Amniotic epithelial cell (primary cell): ENCODE measurements at places on chromosomes 2 and 18.

DNA sequence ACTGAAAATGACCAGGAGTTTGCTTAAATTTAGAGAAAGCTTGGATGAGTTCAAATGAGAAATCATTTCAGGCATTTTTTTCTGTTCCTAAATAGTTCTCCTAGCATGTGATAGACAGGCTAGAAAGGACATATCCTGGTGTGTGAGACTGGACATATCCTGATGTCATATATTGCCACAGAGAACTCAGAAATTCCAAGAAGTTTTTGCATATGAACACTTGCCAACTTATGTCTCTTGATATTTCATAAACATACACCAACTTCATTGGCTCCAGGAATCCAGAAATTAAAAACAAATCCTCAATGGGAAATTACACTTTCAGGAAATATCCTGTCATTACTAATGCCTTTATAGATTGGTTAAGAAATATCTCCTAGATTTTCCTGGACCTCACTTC, 2.9 kb upstream of the SERPINB4 start:
- DNase-seq = peak; percentile 27

DNA sequence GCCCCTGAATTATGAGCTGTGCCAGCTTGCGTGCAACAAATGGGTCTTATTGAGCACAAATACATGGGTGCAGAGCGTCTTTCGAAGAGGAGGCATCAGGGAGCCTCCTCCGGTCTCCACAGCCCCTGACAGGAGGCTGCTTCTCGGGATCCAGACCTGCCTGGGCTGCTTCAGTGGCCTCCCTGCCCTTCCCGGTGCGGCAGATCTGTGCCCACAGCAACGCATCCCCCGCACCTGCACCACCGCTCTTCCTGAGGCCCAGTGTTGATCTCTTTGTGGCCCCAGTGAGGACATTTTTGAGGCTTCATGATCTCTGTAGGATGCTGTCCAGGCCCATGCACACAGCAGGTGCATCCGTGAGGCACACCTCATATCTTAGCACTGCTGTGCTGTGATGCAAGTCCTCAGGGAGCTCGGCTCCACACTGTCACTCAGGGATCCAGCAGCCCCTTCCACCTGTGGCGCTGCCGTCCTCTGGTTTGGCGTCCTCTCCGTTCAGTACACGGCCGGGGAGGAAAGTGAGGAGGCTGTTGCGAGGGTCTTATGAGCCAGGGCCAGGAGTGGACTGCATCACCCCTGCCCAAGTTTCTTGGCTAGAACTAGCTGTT, 17.4 kb downstream of the RTP5 start:
- DNase-seq = no peak

DNA sequence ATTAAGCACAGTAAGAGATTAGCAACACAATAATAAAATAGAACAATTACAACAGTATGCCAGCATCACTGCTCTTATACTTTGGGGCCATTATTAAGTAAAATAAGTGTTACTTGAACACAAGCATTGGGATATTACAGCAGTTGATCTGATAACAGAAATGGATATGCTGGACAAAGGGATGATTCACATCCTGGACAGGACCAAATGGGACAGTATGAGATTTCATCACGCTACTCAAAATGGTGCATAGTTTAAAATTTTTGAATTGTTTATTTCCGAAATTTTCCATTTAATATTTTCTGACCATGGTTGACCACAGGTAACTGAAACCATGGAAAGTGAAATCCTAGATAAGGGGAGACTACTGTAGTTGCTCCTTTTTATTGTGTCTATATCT, 138.2 kb downstream of the UBR3 start:
- DNase-seq = peak; percentile 36

- DNase-seq = no peak
Measured at GRCh38 chr2:8433390-8433789, 248.5 kb upstream of the ID2 start.

DNA sequence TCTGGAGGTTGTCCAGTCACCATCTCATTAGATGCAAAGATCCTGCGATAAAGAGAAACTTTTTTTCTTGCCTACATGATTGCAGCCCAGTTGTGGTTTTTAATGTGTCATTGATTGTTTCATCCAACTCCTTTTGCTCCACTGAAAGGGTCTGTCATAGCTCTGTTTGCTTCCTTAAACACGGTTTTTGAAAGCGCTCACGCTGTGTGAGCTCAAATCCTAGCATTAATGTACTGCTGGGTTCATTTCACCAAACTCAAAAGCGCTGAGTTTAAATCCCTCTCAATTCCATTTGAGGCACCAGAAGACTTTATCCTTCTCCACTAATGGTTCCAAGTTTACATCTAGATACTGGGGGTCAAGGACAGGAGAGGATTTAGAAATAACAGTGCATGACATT, 53.6 kb downstream of the CDK15 start:
- DNase-seq = peak; percentile 57

GRCh38 chr2:126658905-126659561, 3.1 kb downstream of the GYPC start:
- DNase-seq = peak; percentile 33

- DNase-seq = peak; percentile 88
Measured at GRCh38 chr18:59861009-59861408, 38.8 kb upstream of the PMAIP1 start.

DNA sequence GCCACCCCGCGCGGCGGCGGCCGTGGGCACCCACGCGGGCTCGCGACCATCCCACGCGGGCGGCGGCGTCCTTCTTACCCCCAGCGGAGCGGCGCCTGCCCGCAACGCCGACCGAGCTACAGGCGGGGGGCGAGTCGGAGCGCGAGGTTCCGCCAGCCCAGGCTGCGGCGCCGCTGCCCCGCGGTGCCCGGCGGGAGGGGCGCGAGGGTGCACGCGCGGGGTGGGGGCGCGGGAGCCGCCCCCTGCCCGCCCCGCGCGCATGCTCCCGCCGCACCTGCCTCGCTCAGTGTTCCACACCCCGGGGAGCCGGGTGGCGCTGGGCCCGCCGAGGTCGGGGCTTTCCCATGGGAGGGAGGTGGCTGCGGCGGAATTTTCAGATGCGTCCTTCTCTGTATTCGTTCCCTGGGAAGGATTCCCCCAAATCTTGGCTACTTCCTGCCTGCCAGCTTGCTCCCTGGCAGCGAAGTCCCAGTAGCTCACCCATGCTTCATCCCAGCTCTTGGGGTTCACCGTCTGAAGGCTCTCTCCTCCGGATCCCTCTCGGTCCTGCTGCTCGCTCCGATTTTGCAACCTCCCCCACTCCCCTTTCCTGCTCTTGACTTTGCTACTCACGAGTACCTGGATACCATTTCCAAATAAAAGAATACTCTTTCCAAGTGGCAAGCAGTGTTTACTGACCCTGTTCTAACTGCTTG, at the start of gene L3MBTL4:
TSS of gene L3MBTL4 (minus strand) at position 189 of the 695 bp plus-strand sequence. CDS start 103,286 bp downstream, outside the sequence.
- no peak for DNase-seq

- peak; percentile 85 for DNase-seq
Measured at GRCh38 chr2:215921895-215922294, 91.5 kb downstream of the MREG start.

DNA sequence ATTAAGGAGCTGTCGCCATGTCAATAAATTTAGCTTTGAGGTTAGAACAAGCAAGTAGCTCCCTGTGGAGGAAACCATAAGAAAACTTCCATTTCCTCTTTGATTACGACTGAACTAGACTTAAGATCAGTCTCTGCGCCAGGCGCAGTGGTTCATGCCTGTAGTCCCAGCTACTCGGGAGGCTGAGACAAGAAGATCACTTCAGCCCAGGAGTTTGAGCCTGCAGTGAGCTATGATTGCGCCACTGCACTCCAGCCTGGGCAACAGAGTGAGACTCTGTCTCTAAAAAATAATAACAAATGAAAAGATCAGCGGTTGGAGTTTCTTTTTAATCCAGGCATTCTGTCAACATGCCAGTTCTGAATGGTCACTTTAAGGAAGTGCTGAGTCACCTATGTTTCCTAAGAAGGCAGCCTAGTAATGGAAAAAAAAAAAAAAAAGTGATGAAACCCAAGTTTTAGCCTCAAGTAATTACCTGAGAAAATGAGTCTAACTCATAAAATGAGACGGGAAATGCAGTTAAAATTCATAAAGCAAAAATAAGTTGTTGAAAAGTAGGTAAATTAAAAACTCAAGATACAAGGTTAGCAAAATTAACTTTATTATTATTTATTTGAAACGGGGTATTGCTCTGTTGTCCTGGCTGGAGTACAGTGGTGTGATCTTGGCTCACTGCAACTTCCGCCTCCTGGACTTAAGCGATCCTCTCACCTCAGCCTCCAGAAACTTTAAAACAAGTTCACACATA, 10.2 kb downstream of the C18orf32 start:
- DNase-seq = peak; percentile 89

- DNase-seq = peak; percentile 61
Measured at GRCh38 chr18:24726727-24727492, 266.5 kb downstream of the HRH4 start.

DNA sequence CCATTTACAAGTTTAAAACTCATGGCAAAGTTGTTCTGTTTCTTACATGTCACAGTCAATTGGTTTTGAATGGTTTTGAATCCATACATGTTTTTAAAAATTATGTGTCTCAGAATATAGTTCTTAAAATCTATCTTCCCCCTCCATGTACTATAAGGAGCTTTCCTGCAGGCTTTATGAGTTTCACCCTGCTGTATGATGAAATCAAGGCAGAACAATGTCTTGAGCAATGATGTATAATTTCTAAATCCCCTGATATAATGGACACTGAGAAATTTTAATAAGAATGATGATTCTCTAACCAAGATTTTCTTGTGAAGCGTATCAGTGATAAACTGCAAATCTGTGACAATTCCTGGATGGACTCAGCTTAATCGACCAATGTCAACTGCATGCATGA, 10.6 kb upstream of the ZNF516 start:
- DNase-seq = peak; percentile 67

DNA sequence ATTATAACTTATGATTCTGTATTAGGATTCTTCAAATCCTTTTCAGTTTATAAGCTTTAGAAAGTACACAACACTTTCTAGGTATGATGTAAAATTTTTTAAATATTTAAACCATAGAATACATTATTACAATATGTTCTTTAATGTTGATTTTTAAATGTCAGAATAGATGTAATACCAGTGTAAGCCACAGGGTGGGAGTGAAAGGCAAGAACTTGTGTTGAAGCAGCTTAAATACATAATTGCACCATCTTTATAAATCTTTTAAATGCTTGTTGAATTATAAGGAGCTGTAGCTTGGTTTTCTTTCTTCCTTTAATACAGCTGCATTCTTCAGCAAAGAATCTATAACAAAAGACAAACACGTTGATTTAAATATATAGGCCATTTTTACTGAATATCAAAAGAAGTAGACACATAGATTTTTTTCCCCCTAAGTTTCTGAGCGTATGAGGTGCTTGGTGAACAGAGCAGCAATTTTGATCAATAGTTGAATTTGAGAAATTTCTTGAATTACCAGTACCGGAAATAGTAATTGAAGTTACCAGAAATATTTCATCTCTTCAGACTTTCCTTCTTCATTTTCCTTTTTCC, 63.0 kb downstream of the TANK start:
- DNase-seq = peak; percentile 53

- DNase-seq = peak; percentile 59
Measured at GRCh38 chr2:39481611-39482010, 44.5 kb upstream of the MAP4K3 start.

GRCh38 chr2:10441948-10442347, 6.2 kb downstream of the ODC1 start:
- peak; percentile 14 for DNase-seq

DNA sequence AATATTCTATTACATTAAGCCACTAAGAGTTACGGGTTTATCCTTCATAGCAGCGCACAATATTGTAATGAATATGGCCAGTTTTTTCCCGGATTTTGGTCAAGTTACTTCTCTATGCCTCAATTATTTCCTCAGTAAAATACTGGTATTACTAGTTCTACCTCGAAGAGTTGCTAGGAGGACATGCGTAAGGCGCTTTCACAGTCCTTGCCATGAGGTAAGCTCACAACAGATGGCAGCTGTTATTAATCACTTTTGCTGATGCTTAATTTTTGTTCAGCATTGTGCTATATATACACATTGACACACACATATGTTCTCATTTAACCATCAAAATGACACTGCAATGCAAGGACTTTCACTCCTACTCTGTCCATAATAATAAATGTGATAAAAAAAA, 101.5 kb downstream of the SCG2 start:
- no peak for DNase-seq

GRCh38 chr18:35732162-35732561, 150.6 kb downstream of the GALNT1 start:
- no peak for DNase-seq

DNA sequence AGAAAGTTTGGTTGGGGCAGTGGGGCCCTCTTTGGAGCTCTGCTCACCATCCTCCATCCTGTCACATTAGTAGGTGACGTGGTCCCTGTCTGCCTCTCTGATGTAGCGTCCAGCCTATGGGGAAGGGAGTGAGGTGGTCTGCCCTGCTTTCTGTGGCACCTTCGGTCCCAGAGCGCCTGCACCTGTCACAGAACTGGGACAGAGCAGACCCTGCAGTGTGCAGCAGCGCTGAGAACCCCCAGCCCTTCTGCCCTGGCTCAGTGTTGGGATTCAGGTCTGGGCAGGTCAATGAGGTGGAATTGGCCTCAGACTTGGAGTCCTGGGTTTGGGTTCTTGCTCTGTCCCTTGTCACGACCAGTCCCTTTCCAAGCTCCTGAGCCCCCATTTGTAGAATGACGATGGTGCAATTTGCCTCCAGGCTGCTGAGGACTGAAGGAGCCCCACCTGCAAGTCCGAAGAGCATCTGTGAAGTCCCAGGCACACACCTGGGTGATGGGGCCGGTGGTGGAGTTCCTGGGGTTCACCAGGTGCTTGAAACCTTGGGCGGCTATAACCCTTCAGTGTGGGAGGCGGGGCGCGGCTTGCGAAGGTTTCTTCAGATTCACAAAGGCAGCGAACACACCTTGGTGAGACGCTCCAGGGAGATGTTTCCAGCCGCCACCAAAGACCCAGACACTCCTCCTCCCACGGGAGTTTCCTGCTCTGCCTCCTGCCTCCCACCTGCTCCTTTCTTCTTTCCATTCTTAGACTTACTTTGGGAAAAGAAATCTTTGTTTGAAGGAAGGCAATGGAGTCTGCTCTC, 265.4 kb upstream of the HDAC4 start:
- DNase-seq = no peak

DNA sequence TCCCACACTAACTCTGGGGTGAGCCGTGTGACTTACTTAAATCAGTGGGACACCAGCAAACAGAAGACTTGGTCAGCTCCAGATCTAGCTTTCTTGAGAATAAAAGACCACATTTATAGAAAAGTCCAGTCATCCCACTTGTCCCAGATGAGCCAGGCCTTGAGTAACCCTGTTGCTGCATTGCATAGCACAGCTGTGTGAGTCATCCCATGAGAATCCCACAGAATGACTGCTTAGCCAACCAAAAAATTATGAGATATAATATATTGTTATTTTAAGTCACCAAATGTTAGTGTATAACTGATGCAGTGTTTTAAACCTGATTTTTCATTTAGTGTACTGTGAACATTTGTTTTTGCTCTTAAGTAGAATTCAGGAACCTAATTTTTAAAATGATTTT, 94.2 kb upstream of the FSHR start:
- peak; percentile 97 for DNase-seq

DNA sequence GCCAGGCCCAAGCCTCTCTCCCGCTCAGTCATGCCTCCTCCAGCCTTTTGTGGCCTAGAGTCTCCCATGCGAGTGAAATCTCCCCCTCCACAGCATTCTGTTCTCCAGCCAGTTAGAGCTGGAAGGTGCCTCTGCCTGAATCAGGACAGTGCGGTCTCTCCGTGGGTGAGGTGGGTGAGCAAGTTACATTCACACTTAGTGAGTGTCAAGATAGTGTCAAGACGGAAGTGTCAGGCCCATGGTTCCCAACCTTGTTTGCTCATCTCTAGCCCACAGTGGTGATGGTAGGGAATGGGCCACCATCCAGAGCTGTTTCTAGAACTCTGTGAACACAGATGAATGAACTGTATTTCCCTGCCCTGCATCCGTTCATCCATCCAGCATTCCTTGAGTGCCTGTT, 59.5 kb downstream of the LPIN1 start:
- DNase-seq = no peak

GRCh38 chr2:54074606-54075341, 40.6 kb upstream of the ACYP2 start:
- no peak for DNase-seq
